ENCODE measurements at places on chromosomes 12 and 14.

GRCh38 chr12:12017798-12018197 is 52.9 kb upstream of the BCL2L14 start:
- no peak for DNase-seq

GRCh38 chr14:64760146-64760755 is 56.0 kb downstream of the PLEKHG3 start:
- DNase-seq, result peak; percentile 23

DNA sequence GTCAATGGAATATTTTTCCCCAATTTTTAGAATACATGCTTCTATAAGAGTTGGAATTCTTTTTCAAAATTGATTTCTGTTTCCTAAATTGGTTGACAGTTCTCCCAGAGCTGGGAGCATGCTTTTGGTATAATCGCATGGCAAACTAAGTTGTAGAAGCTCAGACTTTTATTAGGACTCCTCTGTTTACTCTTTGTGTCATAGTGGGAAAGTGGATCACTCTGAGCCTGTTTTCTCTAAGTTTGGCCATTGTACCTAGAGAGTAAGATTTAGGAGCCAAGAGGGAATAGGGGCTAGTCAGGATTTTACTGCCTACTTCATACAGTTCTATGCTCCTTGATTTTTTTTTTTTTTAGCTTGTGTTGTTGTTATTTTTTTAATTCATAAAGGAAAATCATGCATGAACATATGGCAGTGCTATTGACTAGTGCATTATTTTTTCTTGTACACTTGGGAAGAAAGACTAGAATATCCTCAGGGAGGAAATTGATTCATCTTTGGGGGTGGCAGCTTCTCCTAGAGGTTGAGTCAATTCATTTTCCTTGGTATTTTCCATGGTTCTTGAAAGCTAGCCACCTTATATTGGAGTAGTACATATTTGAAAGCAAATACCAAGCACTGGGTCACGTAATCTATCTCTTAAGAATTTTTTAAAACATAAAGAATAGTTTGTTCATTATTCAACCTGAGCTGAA is 77.7 kb upstream of the TRAF3 start:
- no peak for DNase-seq

- peak; percentile 7 for DNase-seq
Observed at GRCh38 chr12:19572920-19573558, 133.7 kb downstream of the AEBP2 start.

DNA sequence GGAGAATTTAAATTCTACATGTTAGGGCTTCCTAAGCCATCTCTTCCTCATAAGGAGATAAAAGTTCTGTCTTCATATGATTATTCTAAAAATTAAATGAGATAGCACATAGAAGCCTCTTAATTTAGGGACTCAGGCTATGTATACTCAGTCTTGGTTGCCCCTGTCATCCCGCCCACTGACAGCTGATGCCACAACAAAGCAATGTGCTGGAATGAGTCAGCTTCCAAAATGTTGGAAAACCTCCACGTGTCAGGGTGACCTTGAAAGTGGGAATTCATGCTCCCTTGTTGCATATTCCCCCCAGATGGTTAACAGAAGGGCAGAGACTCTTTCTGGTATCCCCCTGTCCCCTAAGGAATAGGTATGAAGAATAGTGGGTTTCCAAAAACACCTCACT is 238.0 kb upstream of the DDHD1 start:
- DNase-seq, result no peak

- DNase-seq, result peak; percentile 93
Observed at GRCh38 chr12:131949431-131950181, at the start of gene EP400. EP400 (plus strand) TSS chr12:131949942; CDS start chr12:131960620, 10,678 bp downstream.

GRCh38 chr12:124655048-124655697 is 87.8 kb upstream of the NCOR2 start:
- DNase-seq, result no peak

DNA sequence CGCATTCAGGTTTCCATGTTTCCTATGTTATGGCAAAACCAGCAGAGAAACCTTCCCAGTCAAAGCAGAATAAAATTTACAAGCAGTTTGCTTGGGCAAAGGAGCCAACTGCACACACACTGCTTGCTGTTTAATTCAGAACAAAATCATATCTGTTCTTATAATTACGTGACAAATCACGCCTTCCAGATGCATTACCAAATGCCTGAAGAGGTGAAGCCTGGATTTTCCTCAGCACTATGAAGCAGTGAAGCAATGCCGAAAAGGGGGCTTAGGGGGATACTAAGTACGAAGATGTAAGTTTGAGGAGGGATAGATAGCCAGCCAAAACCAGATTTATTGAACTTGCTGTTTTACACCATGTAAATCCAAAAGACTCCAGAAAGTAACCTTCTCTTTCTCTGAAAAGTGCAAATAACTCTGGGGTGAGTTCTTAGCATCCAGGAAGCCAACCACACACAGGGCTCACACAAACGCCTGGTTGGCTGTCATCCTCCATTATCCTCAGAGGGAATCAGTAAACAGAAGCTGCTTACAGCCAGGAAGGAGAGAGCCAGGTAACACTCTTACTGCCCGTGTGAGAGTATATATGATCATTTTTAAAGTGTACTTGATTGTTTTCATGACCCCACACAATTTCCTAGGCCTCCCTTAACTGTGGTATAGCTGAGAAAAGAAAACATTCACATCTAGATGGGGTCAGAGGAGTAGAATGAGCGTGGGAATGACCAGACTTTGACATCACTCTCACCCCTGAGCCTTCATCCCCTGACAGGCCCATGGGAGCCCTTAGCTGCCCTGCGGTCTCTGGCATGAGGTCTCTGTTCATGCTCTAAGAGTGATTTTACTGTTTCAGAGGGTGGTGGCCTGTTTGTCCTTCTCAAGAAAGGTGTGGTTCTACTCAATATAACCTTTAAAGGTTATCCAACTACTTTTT is 442.5 kb downstream of the EGLN3 start:
- no peak for DNase-seq

GRCh38 chr12:67726868-67727267 is 78.3 kb downstream of the DYRK2 start:
- no peak for DNase-seq

DNA sequence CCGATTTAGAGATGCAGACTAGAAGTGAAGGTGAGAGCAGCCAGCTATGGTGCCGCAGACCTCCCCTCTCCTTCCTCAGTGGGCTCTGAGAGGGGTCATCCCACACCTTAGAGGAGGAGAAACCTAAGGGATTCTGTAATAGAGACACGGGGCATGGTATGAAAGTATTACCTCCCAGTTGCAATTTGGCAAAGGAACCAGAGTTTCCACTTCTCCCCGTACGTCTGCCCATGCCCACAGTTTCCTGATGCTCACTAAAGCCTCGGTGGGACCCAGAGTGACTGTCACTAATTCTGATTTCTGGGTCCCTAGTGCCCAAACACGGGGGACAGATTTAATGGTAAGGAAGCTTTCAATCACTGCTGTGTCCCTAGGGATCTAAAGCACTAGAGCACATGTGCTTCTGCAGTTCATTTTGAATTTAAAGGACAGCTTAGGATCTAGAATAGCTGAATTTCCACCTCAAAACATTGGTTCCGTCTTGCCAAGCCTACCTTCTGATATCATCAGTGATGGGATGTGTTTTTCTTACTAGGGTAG is 44.1 kb downstream of the DAD1 start:
- DNase-seq, result no peak

- no peak for DNase-seq
Observed at GRCh38 chr14:76307786-76308780, 67.9 kb upstream of the ESRRB start.

- no peak for DNase-seq
Observed at GRCh38 chr14:87066221-87066817, 926.7 kb downstream of the GALC start.

DNA sequence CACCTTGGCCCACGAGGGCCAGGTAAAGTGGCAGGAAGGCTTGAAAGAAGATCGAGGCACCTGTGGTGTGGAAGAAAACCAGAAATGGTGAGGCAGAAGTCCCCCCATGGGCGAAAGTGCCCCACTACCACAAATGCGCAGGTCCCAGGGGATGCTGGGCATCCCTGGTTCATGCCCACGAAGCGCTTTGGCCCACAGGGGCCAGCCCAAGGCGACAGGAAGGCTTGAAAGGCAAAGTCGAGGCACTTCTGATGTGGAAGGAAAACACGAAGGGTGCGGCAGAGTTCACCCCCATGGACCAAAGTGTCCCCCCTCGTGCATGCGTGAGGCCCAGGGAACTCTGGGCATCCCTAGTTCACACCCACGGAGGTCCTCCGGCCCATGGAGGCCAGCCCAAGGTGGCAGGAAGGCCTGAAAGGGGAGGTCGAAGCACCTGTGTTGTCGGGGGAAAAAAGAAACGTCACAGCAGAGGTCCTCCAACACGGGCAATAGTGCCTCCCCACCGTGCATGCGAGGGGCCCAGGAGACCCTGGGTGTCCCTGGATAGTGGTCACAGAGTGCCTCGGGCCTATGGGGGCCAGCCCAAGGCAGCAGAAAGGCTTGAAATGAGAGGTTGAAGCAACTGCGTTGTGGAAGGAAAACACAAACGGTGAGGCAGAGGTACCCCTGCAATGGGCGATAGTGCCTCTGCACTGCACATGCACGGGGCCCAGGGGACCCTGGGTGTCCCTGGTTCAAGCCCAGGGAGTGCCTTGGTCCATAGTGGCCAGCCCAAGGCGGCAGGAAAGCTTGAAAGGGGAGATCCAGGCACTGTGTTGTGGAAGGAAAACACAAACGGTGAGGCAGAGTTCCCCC is 373.9 kb downstream of the ALG10 start:
- DNase-seq, result no peak

DNA sequence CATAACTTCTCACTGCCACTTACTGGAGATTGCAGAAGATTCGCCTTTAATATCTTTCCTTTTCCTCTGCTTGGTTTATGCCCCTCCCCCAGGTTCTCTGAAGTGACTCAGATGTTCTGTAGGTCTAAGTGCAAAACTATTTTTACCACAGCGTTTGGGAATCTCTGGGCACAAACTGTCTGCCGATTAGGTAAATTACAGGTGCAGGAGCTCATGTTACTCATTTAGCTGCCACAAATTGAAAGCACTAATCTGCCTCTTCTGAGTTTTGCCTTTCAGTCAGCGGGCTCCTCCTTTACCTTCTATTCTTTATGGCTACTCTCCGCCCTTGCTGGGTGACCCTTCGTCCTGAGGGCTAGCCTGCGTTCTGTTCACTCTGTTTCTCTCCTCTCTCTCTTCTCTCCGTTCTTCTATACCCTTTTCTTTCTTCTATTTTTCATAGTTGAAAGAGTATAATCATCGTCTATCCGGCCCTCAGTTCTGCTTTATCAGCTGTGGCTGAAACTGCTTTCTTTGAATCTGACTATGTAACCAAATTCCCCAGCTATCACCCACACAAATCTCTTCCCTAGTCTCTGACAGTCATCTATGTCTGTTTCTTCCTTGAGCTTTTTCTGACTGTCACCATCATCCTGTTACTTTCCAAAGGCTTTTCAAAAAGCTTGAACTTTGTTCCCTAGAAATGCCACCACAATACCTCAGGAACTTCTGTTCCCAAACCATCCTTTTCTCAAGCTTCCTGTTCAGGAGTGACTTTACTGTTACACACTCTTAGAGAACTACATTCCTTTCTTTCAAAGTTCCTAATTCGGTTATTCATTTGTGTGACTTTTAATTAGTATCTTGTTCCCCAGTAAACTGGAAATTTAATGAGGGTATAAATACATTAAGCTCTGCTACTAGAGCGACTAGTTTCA is 4.3 kb upstream of the MYF6 start:
- DNase-seq, result no peak

DNA sequence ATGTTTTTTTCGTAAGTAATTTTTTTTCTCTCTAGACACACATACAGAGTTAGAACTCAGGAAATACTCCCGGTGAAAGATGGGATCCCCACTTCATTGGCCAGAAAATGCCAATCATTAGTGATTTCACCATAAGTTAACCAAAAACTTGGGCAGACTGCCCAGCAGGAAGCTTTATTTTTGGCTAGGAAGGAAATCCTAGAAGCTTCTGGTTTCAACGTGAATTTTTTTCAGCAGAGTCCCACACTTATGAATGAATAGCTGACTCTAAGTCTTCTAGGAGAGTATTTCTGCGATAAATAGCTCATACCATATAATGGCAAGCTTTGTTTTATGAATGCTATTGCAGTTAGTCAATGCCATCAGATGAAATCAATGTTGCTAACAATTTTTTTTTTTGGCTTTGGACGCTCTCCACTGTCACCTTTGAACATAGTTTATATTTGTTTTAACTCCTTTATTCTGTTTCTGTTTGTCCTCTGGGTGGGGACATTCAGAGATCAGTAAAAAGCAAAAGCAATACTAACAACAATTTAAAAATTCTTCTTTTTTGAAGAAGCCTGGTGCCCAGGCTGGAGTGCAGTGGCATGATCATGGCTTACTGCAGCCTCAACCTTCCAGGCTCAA is 9.5 kb downstream of the PPP1CC start:
- DNase-seq, result no peak

DNA sequence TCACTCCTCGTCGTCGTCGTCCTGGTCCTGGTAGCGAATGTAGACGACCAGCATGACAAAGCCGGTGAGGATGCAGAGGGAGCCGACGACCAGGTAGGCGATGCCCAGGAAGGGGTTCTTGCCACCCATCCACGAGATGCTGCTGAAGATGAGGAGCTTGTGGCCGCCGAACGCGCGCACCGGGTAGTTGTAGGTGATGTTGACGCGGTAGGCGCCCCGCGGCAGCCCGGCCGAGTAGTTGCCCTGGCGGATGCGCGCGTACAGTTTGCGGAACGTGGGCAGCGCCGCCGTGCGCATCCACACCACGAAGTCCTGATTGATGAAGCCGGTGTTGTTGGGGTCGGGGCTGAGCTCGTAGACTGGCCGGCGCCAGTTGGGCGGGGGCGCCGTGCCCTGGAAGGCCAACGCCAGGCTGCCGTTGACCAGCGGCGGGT is 1.0 kb downstream of the TMEM30B start:
- peak; percentile 23 for DNase-seq

DNA sequence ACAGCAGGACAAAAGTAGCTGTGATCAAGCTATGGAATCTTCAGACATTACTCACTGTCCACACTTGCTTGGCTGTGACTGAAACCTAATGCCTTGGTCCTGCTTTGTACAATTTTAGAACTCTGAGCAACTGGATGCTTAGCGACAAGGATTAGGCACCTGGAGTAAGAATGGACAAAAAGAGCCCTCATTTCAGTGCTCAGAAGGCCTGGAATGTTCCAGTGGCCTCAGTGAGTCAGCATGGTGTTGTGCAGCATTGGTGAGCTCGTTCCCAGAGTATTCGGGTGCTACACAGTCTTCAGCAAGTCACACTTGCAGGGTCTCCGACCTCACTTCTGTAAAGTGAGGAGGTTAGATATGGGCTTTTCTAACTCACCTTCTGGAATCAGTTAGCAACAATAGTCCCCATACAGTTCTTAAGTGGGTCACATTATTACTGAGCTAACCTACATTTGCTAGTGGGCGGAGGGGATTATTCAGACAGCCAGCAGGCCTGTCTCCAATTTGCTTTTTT is 108.0 kb upstream of the MDM1 start:
- DNase-seq, result no peak
